ENCODE measurements at places on chromosomes 4 and X.

GRCh38 chrX:110050901-110051300, 48.0 kb downstream of the TMEM164 start:
- no peak for DNase-seq

DNA sequence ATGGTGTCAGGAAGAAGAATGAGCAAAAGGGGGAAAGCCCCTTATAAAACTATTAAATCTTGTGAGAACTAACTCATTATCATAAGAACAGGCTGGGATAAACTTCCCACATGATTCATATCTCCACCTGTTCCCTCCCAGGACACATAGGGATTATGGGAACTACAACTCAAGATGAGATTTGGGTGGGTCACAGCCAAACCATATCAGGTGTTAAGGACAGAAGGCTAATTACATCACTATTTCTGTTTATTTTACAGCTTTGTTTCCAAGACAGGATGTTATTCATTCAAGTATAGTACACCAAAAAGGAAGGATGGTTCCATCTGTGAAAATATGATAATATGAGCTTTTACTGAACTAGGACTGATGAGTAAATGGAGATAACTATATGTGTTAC, 63.7 kb upstream of the ARSJ start:
- DNase-seq, result no peak

GRCh38 chrX:47637546-47638195, 7.9 kb upstream of the CFP start:
- no peak for DNase-seq

GRCh38 chr4:114383721-114384120, 214.9 kb upstream of the UGT8 start:
- no peak for DNase-seq

GRCh38 chr4:86346320-86346719, 13.5 kb downstream of the MAPK10 start:
- no peak for DNase-seq

- DNase-seq, result no peak
Observed at GRCh38 chr4:48379587-48380180, 38.4 kb downstream of the SLAIN2 start.

- no peak for DNase-seq
Observed at GRCh38 chr4:5448221-5448620, 260.1 kb downstream of the EVC2 start.

DNA sequence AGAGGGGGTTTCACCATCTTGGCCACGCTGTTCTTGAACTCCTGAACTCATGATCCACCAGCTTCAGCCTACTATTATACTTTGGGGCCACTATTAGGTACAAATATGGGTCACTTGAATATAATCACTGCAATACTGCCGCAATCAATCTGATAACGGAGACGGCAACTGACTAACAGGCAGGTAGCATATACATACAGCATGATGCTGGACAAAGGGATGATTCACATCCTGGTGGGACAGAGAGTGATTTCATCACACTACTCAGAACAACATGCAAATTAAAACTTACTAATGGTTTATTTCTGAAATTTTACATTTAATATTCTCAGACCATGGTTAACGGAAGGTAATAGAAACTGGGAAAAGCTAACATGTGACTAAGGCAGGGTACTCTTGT, 10.9 kb downstream of the LRBA start:
- DNase-seq, result no peak

DNA sequence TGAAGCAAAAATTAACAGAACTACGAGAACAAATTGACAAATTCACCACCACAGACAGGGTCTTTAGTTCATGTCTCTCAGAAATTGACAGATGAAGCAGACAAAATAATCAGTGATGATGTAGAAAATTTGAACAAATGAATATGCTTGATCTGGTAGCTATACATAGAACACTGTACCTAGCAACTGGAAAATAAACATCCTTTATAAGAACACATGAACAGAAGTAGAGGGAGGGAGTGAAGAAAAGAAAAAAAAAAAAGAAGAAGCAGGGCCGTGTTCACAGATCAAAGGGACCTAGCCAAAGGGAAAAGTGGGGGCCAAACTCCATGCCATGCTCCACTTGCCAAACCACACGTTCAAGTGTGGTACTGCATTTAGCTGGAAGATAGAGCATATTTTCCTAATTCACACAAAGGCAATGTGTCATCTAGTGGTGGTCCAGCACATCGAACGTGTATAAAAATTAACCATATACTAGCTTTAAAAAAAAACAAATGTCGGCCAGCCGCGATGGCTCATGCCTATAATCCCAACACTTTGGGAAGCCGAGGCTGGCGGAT, 5.6 kb upstream of the THOC2 start:
- no peak for DNase-seq

GRCh38 chrX:43148305-43148704, 370.3 kb upstream of the PPP1R2C start:
- no peak for DNase-seq

DNA sequence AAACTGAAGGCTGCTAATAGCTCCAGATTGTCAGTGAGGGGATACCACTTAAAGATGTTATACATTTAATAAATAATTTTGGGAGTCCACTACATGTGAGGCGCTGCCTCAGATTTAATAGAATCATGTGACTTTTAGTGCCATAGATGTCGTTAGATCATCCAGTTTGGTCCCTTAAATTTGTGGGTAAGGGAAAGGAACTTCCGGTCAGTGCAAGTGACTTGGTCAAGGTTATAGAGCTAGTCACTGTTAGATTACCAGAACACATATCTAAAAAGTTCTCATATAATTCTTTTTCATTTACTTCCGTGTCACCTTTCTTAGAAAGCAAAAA, 529 bp upstream of the UBA6 start:
- DNase-seq, result no peak

GRCh38 chr4:147955827-147956558, 224.1 kb downstream of the ARHGAP10 start:
- DNase-seq, result no peak

GRCh38 chr4:6193399-6193798, 7.0 kb downstream of the JAKMIP1 start:
- no peak for DNase-seq

GRCh38 chr4:129821073-129821472, 725.1 kb downstream of the C4orf33 start:
- no peak for DNase-seq

GRCh38 chr4:53547983-53548382, 43.3 kb downstream of the LNX1 start:
- DNase-seq, result no peak

DNA sequence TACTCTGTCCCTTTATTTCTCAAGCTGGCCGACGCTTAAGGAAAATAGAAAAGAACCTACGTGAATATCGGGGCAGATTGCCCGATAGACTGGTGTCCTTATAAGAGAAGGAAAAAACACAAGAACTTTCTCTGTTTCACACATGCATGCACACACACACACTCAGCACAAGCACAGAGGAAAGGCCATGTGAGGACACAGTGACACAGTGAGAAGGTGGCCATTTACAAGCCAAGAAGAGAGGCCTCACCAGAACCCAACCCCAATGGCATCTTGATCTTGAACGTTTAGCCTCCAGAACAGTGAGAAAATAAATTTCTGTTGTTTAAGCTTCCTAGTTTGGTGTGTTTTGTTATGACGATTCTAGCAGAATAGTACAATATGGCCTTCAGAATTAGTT, 37.0 kb downstream of the SPRY1 start:
- DNase-seq, result no peak

DNA sequence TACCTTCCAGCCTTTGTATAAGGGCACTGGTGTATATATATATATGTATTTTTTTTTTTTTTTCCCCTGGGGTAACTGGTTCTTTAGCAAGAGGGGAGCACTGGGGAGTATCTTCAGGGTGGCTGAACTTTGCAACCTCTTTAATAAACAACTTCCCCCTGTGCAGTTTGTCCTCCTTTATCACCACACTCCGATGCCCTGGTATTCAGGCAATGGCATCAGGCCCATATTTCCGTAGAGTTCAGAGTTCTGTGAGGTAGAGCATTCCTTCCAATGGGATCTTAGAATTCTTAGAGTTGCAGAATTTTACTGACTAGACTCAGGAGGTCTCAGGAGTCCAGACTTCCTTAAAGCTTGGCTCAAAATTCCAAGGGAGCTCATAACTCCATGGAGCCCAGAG, 24.6 kb downstream of the NYX start:
- DNase-seq, result no peak

All from endothelial cell (in vitro differentiated cells).